ENCODE measurements at places on chromosomes 3 and 15.

DNA sequence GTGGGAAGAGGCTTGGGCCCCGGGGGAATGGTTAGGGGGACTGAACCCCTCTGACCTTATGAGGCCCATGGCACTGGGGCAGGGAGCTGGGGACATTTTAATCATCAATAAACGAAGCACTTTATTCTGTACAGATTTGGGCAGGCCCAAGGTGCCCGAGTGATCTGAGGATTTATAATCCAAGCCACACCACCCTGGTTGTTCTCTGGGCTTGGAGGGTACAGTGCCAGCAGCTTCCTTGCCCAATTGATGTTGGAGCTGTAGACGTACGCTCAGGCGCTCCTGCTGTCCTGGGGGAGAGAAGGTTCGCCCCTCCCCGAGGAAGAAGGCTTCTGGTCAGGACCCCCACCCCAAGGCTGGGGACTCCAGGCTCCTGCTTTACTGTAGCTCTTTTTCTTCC, 12.5 kb downstream of the ZBTB47 start:
- DNase-seq: no peak

- no peak for DNase-seq
These were observed 55.0 kb upstream of the MANF start for GRCh38 chr3:51330046-51330445.

DNA sequence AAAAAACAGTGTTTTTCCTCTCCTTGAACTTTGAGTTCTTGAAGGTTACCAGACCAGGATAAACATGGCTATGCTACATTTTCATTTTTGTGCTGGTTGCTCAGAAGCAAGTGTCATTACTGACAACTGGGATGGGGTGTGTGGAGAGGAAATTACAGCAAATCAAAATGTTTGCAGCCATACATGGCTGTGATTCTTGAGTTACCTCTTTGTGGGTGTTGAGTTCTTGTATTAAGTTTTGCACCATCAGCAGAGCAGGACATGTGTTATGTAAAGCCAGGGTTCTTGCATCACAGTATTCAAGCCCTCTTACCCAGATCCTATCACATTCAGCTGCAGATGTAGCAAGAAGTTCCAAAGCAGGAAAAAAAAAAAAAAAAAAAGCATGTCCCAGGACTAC, 53.9 kb upstream of the ATOSA start:
- peak; percentile 73 for DNase-seq

DNA sequence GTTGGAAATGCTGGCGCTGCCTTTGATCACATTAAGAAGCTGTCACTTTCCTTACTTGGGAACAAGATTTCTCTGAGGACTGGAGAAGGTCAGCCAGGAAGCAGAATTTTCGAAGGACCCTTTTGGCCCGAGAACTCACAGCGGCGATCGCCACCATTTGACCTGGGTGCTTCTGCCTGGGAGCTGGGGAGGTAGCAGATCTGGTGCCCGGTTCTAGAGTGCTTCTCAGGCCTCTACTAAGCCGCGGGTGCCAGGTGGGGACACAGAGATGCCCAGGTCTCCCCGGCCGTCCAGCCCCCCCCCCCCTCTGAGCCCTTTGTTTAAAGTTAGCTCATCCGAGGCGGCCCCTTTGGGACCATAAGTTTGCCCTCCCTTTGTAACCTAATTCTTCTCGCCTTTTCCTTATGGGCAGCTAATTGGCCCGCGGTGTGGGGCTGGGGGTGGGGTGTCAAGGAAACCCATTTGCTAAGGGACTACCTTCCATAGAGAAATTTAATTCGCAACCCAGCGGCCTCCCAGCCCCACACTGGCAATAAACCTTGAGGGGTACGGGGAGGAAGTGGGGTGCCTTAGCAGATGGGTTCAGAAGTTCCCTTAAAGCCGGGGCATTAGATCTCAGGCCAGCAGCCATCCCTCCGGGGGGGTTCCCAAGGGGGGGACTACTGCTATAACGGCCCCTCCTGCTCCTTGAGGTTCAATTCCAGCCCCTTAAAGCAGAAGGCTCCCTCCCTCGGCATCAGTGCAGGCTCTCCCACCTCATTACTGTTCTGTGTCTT, 1.9 kb downstream of the GATA2 start:
- DNase-seq: no peak

GRCh38 chr3:19394946-19395345, 246.6 kb downstream of the KCNH8 start:
- no peak for DNase-seq

DNA sequence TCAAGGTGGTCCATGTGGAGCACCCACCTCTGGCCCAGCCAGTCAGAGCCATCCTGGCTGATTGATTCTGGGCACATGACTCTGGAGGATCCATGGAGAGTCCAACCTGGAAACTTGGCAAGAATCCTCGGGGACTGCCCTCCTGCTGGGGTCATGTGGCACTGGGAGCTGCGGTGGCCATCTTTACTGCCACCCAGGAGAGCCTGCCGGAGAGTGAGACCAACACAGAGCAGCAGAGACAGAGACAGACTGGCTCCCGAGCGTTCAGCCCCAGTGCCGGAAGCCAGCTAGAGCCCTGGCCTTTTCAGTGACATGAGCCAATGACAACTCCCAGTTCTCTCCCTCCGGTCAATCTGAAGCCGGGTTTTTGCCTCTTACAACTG, 11.5 kb upstream of the GATA2 start:
- DNase-seq: no peak

- no peak for DNase-seq
These were observed 27.0 kb upstream of the CD200R1L start for GRCh38 chr3:112873632-112874031.

DNA sequence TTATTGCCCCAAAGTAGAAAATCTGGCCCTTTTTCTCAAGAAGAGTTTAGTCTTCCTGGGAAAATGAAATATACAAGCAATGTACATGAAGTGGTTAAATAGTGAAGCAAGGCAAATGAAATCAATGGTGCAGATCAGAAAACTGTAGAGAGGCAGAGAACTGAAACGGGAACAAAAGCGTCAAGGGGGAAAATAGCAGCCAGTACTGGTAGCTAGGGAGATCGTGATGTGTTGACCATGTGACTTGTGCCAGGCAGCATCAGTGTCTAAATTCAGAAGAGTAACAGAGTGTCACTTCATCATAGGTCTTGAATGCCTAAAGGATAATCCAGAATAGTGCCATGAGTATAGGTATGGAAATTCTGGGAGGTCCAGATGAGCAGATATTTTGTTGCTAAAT, 163.1 kb downstream of the CHL1 start:
- DNase-seq: no peak

- no peak for DNase-seq
These were observed 190.5 kb downstream of the GREM1 start for GRCh38 chr15:32908135-32908801.

GRCh38 chr3:188185717-188186251, 31.8 kb downstream of the LPP start:
- DNase-seq: no peak

GRCh38 chr15:31461375-31461774, 134.7 kb downstream of the KLF13 start:
- no peak for DNase-seq

GRCh38 chr3:160780245-160780644, 24.2 kb downstream of the PPM1L start:
- DNase-seq: no peak

GRCh38 chr15:77781946-77782240, 149.2 kb upstream of the LINGO1 start:
- DNase-seq: no peak

- DNase-seq: peak; percentile 45
These were observed 20.5 kb upstream of the STAG1 start for GRCh38 chr3:136772709-136773108.

DNA sequence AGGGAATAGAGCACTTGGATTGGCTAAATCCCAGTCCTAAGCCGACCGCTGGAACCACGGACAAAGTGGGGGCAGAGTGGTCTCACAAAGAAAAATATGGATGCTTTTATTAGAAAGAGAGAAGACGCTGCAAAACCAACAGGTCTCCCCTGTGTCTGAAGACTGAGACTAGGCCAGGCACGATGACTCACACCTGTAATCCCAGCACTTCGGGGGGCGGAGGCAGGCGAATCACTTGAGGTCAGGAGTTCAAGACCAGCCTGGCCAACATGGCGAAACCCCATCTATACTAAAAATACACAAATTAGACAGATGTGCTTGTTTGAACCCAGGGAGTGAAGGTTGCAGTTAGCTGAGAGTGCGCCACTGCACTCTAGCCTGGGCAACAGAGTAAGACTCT, 61.8 kb downstream of the ZDHHC19 start:
- no peak for DNase-seq

- DNase-seq: no peak
These were observed 109.5 kb downstream of the PEX5L start for GRCh38 chr3:179927191-179927590.

DNA sequence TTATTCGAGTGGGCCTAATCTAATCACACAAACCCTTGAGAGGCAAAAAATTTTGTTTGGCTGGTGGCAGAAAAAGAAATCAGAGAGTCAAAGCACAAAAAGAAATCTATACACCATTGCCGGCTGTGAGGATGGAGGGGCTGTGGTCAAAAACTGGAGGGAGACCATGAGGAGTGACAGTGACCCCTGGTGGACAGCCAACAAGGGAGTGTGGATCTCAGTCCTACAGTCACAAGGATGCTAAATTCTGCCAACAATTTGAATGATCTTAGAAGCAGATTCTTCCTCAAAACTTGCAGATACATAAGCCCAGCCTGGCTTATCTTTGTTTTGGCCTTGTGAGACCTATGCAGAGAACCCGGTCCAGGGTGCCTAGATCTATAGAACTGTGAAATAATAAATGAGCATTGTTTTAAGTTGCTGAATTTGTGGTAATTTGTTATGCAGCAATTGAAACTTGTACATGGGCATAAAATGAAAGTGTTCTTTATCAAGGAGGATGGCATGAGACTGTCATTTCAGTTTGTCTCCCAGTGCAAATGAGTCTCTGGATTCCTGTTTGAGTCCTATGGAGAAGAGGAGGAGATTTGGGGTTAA, 103.0 kb upstream of the ARHGEF26 start:
- DNase-seq: peak; percentile 9

DNA sequence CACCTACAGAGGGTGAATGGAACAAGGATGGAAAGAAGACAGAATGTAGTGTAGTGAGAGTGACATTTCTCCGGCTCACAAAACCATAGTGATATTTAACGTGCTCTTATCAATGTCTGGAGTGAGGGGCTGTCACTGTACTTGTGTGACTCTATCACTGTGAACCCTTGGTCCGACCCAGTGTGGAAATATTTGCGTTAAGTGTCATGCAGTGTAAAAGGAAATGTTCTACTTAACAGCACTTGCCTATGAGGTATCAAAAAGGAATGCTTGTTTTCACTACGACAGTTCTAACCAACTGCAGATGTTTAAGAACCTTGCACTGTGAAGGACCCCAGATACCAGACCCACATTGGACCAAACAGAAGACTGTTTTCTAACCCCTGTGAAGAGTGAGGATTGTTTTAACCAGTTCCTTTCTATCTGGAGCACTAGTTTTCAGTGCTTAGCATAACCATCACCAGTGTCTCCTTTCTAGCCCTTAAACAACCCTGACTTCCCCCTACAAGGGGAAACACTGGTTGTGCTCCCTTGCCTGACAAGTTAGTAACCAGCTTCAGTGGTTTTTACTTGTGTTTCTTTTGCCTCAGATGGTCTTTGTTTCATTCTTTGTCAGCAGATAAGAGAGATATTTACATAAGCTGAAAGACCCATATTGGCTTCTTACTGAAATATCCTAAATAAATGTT, 144.7 kb upstream of the ABHD17C start:
- DNase-seq: peak; percentile 94

- DNase-seq: no peak
These were observed 22.9 kb upstream of the TRA2B start for GRCh38 chr3:185960522-185961288.

- peak; percentile 80 for DNase-seq
These were observed 266.8 kb downstream of the ZNF385D start for GRCh38 chr3:21484057-21484827.

GRCh38 chr15:78203346-78204225, 30.8 kb downstream of the ACSBG1 start:
- no peak for DNase-seq

- peak; percentile 17 for DNase-seq
These were observed 30.5 kb downstream of the CD86 start for GRCh38 chr3:122085673-122086072.

DNA sequence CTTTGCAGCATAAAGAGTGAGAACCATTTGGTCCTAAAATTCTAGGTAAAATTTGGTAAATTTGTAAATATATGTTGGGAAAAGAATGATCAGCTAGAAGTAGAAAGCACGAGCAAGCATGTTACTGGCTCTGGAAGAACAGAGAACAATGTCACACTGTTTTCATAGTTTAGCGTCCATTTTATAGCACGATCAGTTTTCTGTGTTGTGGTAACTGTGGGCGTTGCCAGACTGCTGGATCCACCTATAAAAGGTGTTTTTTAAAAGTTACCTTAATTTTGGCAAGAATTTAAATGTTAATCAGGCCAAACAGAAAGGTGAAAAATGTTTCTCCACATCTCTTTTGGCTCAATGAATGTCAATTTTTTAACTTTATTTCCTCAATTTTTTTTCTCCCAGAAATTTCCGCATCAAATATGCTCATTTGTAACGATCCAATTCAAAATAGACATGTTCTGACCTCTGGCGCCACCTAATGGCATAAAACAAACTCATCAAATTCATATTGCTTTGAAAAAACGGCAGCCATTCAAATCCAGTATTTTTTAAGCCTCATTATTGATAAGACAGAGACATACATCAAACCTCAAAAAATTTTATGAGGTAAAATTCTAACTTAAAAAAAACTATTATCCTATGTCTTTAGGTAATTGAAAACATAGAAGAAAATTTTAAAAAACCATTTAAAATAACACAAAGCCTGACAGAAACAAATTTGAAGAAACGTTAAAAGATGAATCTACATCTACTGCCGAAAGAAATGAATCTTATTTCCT, 5.5 kb upstream of the GP5 start:
- DNase-seq: peak; percentile 67

DNA sequence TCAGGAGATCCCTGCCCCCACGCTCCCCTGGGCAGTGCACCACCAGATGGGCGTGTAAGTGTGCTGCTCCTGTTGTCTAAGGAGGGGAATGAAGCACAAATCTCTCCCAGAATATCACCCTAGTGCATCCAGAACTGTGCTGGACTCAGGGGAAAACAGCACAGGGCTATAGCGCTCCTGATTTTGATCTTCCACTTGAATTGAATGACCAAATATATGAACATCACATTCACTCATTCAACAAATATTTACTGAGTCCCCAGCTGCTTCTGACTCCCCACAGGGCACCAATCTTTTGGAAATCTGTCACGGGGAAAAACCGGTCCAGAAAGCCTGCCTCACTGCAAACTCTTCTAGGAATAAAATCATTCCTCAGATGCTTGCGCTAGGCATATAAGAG, 2.4 kb downstream of the CPLX3 start:
- no peak for DNase-seq

DNA sequence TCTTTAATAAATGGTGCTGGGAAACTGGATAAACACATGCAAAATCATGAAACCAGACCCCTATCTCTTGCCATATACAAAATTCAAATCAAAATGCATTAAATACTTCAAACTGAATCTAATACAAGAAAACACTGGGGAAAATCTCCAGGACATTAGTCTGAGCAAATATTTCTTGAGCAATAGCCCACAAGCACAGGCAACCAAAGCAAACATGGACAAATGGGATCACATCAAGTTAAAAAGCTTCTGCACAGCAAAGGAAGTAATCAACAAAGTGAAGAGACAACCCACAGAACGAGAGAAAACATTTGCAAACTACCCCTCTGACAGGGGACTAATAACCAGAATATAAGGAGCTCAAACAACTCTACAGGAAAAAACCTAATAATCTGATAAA, 6.3 kb downstream of the ANKRD28 start:
- no peak for DNase-seq
